ENCODE measurements at places on chromosomes 2 and 18.

- peak; percentile 82 for DNase-seq
Measured at GRCh38 chr2:74648009-74648443, at the start of gene M1AP. TSS of gene M1AP (minus strand) at chr2:74648330. CDS start at chr2:74640275, 8,055 bp downstream.

GRCh38 chr2:112947374-112947773 lies 30.4 kb upstream of the IL36G start:
- peak; percentile 44 for DNase-seq

DNA sequence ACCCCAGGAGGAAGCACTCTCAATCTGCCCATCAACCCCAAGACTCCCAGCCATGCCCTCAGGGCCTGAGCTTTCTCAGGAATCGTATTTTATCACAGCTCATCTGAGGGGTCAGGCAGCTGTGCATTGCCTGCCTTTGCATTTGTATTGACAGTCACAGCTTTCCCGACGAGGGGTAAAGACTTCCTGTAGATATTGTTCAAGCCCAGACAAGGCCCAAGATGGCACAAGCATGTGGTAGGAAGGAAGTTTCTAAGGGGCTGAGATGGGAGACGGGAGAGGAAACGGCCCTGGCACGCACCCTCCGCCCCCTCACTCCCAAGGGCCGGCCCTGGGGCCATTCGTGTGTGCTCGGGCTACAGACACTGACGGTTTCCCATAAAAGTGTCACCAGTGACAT lies 34.2 kb upstream of the PRLH start:
- DNase-seq = no peak

DNA sequence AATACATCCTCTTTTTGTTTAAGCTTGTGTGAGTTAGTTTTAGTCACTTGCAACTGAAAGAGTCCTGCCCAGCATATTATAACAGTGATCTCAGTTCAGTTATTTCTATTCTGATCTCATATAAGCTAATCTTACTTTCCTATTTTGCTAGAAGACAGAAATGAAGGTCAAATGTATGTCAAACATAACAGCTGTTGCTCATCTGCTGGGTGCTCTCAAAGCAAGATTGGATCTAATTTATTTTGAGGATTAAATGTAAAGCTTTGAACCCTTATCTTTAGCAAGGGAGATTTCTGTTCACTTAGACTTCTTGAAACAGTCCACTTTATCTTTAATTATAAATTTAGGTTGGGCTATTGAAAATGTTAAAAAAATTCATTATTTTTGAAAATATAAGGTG lies 31.2 kb downstream of the CRYGD start:
- no peak for DNase-seq

DNA sequence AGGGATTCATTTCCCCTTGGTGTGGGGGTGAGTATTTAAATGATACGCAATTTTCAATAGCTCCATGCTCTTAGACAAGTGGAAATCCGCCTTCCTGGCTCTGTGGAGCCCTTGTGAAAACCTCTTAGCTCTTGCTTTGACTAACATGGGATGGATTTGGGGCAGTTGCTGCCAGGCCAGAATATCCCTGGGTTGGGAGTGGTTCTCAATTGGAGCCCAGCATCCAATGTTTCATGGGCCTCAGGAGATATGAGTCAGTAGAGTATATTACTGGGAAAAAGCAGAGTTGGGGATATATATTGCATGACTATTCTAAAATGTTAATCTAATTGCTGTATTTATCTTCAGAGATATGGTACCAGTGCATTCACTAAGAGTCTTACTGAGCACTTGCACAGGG lies 104.4 kb upstream of the IL1R2 start:
- DNase-seq = no peak

DNA sequence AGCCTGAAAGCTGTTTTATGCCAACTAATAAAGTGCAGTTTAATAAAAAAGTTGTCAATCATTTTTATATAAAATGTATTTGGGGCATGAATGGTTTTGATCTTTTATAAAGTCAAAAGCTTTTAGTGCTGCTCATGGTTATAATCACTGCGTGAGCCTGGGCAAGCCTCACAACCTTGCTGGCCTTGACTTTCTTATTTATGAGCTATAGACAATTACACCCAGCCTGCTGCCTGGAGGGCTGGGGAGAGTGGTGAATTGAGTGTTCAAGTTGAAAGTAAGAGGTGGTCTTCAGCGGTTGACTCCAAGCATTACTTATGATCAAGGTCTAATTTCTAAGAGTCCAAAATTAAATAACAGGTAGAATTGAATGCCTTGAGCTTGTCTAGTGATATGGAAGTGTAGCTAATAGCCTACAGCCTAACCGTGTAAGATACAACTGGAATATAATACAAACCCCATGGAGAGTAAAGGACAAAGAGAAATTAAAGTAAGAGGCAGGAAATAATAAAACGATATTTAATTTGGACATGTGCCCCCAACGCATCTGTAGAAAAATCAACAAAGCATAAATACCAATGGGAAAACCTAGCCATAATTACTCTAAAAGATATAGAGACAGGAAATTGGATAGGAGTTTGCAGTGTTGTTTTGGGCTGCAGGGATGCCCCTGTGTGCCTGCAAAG lies 106.0 kb upstream of the CYP1B1 start:
- no peak for DNase-seq

GRCh38 chr2:50658883-50659282 lies 373.0 kb downstream of the NRXN1 start:
- DNase-seq = no peak

GRCh38 chr2:71326968-71327367 lies 4.6 kb upstream of the ZNF638 start:
- no peak for DNase-seq

- DNase-seq = no peak
Measured at GRCh38 chr2:117330641-117331040, 483.9 kb upstream of the DDX18 start.

- no peak for DNase-seq
Measured at GRCh38 chr2:142786918-142787702, 90.4 kb upstream of the KYNU start.

DNA sequence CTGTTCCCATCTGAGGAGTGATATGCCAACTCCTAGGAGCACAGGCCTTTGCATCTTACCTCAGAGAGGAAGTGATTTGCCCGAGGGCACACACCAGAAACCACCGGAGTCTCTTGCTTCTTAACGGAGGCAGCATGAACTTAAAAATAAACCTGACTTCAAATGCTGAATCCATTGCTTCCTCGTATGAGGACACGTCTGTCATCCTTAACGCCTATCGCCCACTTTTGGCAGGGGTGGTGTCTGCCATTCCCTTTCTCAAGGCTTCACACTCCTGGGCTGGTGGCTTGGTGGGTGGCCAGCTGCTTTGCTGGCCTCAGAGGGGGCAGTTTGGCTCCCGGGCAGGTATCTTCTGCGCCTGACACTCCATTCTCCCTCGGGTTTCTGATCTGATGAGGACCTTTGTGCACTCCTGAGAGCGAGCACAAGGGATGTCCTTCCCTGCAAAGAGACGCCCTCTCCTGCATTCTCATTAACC lies 1.1 kb upstream of the PREB start:
- DNase-seq = no peak

GRCh38 chr2:159497256-159497655 lies 119.1 kb downstream of the BAZ2B start:
- DNase-seq = no peak

- DNase-seq = peak; percentile 51
Measured at GRCh38 chr2:52428224-52428623, 1339.4 kb upstream of the CHAC2 start.

- DNase-seq = no peak
Measured at GRCh38 chr2:229728370-229728769, 14.0 kb upstream of the DNER start.

- DNase-seq = no peak
Measured at GRCh38 chr2:217739741-217740140, 263.1 kb downstream of the TNS1 start.

DNA sequence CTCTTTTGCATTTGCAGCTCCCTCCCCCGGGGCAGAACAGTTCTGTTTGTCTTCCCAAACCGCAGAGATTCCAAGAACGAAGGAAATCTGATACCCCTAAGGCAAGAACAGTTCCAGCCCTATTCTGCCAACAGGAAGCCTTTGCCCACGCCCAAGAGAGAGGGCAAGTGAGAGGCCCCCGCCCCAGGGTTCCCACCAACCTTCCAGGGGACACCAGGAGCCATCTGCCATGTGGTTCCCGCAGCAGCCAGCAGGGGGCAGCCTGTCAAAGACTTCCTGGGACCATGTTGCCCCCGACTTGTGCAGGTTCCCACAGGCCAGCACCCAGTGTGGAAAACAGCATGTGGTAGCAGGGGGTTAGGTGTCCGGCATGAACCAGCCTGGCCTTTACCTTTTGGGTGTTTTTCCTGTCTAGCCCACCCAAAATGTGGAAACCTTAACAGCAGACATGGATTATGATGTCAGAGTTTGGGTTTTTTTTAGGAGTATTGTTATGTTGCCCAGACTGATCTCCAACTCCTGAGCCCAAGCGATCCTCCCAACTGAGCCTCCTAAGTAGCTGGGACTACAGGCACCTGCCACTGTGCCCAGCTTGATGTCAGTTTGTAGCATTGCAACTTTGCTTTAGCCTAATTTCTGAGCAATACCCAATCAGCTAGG lies 21.7 kb upstream of the EFHD1 start:
- peak; percentile 80 for DNase-seq

DNA sequence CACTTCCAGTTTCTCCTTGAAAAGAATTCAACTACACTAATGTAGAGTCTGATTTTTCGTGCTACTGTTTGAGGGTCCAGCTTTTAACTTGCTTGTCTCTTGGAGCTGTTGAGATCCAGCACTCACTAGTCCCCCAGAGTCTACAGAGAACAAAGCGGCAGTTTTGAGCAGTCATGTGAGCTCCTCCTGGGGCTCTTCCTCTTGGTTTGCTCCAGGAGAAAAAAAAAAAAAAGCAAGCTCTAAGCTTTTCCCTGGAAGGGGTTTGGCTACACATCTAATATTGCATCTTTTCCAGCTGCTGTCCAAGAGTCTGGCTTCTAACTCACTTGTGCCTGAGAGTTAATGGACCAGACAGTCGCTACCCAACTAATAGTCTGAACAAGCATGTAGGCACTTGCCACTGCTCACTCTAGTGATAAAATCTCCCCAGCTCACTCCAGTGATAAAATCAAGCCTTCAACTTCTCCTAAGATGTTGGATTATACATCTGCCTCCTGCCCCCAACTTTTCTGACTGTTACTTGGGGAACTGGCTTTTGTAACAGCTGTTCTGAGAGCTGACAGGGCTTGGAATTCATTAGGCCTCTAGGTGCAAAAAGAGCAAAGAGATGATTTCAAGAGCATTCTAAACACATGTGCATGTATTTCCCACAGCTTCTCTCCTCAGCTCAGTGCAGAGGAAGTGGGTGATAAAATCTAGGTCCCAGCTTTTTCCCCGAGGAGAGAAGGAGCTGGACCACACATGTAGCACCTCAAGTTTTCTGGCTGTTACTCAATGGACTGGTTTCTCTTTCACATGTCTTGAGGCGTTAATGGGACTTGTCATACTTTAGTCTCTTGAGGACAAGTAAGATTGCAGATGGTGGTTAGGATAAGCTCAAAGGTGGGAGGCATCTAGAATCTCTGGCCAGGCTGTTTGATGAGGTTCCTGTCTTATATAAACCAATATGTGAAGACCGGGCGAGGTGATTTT lies 750.5 kb downstream of the LRP1B start:
- DNase-seq = no peak

GRCh38 chr18:79396431-79397246 lies 909 bp downstream of the NFATC1 start:
- DNase-seq = no peak

DNA sequence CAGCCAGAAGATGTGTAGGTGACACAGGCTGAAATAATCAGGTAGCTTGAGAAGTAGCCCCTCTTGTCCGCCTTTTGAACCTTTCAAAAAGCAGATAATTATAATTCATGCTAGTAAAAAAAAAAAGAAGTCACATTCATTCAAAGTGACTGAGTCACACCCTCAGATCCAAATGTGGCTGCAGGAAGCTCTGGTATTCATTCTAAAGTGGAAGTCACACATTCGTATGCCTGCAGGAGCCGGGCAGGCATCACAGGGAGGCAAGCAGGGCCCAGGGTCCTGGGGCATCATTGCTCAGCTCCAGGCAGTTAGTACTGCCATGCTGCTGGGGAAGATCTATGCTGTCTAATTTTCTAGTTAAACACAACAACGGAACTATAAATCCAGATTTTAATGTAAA lies 21.7 kb upstream of the RAB11FIP5 start:
- DNase-seq = no peak

DNA sequence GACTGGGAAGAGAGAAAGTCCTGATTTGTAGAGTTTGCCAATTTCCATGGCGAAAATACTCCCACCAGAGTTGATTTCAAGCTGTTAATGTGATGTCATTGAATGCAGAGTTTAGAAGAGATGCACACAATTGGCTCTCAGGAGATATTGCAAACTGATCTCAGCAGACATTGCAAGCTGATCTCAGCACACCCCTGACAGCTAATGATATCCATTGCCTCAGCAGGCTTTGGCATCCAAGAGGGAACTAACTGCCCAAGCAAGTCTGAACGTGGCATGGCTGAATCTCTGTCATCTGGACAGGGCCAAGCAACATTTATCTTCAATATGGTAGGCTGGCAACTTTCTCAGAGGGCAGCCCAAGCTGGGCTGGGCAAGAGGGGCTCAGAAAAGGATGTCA lies 78.4 kb upstream of the CYP1B1 start:
- no peak for DNase-seq

- peak; percentile 22 for DNase-seq
Measured at GRCh38 chr2:46937471-46937901, 21.9 kb upstream of the MCFD2 start.

- no peak for DNase-seq
Measured at GRCh38 chr2:234595829-234596228, 98.9 kb upstream of the ARL4C start.

DNA sequence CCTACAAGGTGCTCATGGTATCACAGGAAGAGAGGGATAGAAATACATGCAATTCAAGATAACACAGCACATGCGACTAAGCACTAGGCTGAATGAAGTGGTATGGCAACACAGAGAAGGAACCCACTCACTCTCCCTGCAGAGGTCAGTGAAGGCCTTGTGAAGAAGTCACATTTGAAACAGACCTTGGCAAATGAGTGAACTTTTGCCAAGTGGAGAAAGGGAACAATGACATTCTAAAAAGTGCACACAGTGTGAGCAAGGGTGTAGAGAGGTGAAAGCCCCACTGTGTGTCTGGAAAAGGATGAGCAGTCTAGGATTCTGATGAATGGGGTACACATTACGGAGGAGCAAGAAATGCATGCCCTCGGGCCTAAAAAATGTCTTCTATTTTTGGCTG lies 23.3 kb downstream of the KLF7 start:
- no peak for DNase-seq

Measured in GM23338 (cell line).